ENCODE measurements at places on chromosomes 1 and 21.

GRCh38 chr1:202713110-202713509 is 2.9 kb upstream of the SYT2 start:
- DNase-seq, result no peak

- peak; percentile 18 for DNase-seq
Measured at GRCh38 chr1:153261281-153262069, 2.0 kb downstream of the LORICRIN start.

DNA sequence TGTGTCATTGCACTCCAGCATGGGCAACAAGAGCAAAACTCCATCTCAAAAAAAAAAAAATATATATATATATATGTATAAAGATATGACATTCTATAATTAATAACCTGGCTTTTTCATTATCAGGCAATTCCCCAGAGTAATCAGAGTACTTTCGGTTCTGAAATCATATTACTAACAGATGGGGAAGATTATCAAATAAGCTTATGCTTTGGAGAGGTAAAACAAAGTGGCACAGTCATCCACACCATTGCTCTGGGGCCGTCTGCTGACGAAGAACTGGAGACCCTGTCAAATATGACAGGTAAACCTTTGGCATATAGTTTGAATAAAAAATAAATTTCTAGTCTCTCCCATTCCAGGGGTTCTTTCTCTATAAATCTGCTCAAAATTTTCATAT is 58.5 kb upstream of the SH3GLB1 start:
- DNase-seq, result no peak

GRCh38 chr1:55385402-55386018 is 170.3 kb upstream of the USP24 start:
- DNase-seq, result no peak

- DNase-seq, result no peak
Measured at GRCh38 chr1:6800745-6801144, 15.5 kb downstream of the CAMTA1 start.

GRCh38 chr1:38038861-38039260 is 7.7 kb downstream of the POU3F1 start:
- DNase-seq, result no peak

- no peak for DNase-seq
Measured at GRCh38 chr1:37647281-37647680, 12.6 kb upstream of the RSPO1 start.

DNA sequence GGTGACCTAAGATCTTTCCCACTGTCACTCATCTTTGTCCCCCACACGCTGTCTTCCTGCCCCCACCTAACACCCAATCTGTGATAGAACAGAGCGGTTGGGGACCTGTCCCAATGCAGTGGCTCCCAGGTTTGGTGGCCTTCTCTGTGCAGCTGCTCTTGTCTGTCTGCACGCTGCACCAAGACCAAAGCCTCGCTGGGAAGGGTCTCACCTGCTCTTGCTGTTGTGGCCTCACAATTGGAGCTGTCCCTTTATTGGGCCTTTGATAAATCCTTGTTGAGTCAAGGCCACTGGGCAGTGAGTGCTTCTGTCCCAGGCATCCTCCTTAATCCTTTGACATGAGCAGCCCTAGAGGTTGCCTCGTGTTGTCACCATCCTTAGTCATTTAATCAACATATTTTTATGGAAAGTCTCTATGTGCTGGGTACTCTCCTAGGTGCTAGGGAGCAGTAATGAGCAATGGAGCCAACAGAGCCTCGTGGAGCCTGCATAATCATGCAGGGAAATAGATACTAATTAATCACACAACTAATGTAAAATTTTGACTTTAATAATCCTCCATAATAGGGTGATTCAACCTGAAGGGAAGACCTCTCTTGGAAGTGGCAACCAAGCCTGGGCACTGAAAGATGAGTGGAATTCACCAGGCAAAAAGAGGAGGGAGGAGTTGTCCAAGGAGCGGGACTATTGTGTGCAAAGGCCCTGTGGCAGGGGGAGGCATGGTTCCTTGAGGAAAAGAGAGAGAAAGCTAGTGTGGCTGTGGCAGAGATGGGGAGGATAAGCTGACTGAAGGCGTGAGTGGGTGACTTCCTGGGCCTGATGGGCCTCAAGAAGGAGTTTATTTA is 57.6 kb downstream of the MAN1C1 start:
- no peak for DNase-seq

DNA sequence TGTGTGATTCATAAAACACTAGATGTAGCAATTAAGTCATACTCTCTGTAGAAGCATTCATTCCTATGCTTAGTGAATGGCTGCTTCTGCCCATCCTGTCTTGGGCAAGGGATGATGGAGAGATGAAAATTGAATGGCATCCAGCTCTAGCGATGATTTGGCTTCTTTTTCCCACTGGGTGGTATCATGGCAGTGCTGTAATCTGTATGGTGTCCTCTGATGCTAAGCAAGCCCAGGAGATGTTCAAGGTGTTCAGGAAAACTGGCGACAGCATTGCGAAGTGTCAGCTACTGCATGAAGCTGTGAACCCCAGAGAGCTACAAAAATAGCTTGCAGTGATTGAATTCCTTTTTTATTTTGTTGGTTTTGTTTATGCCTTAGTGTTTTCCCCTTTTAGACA is 48.9 kb upstream of the LEPR start:
- DNase-seq, result no peak

DNA sequence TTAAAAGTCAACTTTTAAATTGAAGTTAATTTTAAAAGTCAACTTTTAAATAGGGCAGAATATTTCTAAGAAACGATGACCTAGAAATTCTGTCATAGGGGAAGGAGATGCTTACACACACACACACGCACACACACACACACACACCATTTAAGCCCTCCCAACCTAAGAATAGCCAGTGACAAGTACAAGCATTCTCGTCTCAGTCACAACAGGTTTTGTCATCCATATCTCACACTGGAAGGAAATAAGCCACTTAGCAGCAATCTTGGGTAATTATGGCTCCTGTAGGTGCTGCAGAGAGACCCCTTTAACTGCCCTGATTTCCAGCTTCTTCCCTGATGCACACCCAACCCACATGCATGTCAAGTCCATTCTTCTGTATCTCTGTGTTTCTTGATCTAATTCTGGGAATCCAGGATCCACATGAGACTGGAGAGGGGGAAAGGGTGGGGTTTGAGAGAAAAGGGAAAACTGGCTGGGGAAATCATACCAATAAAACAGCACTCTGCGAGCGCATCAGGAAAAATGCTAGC is 338.1 kb downstream of the PAPPA2 start:
- no peak for DNase-seq

DNA sequence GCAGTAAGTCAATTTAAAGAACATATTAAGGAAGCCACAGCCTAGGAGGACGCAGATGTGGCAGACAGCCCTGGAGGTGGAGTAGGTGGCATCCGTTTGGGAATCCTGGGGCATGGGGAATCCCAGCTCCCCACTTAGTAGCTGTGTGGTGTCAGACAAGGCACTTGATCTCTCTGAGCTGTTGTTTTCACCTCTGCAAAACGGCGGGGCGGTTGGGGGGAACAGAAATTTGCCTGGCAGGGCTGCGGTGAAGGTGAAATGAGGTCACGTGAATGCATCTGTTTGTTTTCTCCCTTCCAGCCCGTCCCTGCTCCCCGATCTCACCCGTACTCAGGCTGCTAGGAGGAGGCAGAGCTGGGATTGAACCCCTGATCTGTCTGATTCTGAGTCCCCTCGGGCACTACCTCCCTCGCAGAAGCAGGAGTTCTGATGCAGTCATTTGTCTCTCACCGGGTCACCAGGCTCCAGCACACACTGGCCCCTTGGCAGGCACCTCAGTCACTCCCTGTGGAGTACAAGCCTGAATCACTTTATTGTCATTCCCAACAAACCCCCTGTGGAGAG is 2.2 kb upstream of the LAPTM5 start:
- DNase-seq, result peak; percentile 52

DNA sequence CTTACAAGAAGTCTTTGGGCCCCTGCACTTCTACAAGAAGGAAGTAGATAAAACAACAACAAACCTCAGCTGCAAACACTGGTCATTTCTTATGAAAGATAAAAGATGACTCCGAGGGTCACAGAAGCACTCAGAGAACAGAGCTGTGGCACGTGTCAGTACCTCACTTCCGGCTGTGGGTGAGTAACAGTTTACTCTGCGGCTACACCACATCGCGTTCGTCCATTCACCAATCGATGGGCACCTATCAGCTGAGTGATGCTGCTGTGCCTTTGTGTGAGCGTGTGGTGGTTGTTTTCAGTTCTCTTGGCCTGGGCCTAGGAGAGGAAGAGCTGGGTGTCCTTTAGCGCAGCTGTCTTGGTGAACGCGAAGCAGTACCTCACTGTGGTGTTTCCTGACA is 49.9 kb downstream of the COL6A1 start:
- no peak for DNase-seq

GRCh38 chr21:31732597-31733550 is 956 bp upstream of the SCAF4 start:
- peak; percentile 51 for DNase-seq

DNA sequence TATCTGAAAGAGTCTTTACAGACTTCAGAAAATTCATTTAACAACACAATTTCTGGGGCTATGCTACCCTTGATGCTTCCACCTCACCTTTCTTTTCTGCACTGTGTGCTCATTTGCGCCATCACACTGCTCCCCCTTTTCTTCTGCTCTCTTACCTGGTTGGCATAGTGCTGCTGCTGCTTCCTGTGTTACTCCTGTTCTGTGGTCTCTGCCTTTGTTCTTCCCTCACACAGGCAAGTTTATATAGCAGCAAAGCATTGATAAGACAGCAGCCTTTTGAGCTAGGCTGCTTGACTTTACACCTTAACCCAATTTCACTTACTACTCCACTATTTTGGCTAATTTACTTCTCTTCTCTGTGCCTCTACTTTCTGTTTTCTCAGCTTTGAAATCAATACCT is 18.3 kb downstream of the SGIP1 start:
- DNase-seq, result no peak

GRCh38 chr1:57270927-57271698 is 152.7 kb downstream of the DAB1 start:
- DNase-seq, result no peak

- no peak for DNase-seq
Measured at GRCh38 chr1:41995441-41996130, 76.9 kb upstream of the HIVEP3 start.

- no peak for DNase-seq
Measured at GRCh38 chr1:151287767-151288500, 5.8 kb downstream of the ZNF687 start.

- no peak for DNase-seq
Measured at GRCh38 chr1:1136547-1137230, 20.8 kb upstream of the C1orf159 start.

- no peak for DNase-seq
Measured at GRCh38 chr1:199044191-199044590, 405.4 kb downstream of the PTPRC start.

DNA sequence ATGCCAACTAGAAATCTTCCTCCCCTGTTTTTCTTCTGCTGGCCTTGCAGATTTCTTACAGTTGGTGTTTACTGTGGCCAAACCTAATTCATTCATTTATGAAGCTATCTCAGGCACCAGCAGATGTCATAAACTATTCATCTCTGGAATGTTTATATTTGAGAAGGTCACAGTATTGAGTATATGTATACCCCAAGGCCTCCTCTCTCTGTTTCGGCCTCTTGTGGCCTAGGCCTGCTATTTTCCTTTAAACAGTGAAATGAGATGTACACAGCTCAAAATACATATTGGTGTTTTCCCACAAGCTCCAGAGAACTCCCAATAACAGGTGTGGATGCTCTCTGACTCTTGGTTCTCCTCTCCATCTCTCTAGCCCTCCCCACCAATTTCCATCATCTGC is 520.7 kb upstream of the CAMK1G start:
- DNase-seq, result no peak

DNA sequence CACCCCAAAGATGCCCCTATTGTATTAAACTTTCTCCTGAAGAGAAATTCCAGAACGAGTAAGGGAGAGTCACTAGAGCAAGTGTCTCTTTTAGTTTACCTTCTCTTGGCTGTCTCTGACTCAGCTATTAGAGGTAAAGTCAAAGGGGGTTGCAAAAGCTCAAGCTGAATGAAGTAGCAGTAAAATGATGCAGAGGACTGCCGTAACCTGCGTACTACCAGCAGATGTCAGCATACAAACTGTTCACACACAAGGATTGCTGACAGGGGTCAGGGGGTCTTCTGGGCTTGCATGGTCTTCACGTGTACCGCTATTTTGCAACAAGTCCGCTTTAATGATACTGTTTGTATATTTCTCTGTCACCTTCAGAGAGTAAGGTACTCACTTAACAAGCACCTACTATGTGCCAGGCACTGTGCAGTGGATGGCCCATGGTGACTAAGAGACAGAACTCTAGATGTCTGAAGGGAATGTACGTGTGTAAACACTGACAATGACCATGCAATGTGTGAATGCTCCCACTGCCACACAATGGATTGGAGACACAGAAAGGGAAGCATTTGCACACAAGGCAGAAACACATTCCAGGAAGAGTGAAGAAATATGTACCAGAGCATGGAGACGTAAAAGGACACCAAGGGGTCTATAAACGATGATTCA is 34.9 kb downstream of the CHML start:
- DNase-seq, result peak; percentile 4

GRCh38 chr1:25439287-25439686 is 8.6 kb downstream of the MACO1 start:
- no peak for DNase-seq

DNA sequence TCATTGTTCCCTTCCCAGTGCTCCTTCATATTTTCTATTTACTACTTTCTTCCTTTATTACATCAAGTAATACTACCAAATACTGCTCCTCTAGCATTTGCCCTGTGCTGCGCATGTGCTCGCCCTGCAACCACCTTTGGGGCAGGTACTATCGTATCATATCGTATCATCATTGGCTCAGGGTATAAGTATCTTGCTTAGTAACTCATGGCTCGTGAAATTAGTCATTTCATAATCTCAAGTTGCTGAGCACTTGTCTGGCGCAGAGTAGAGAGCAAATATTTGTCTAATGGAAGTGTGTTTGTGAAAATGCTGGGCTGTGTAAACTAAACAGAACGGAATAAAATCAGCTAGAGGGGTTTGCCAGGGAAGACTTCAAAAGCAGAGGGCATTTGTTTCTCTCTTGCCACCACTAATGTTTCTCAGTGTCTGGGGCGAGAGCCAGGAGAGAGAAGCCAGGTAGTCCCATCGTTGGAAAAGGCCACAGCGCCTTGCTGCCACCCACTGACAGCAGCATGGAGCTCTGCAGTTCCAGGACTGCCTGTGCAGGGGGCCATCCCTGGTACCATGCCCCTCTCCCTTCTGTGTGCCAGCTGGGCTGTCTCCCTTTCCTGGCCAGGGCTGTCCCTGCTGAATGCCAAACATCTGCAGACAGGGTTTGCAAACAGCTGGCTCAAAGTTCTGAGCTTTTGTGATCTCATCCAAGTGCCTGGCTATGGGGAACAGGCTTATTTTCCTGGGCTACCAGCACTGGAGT is 20.0 kb upstream of the CPT2 start:
- DNase-seq, result no peak

- DNase-seq, result no peak
Measured at GRCh38 chr1:67653304-67653703, 31.7 kb upstream of the GADD45A start.
